ENCODE measurements at places on chromosomes 5 and 9.

DNA sequence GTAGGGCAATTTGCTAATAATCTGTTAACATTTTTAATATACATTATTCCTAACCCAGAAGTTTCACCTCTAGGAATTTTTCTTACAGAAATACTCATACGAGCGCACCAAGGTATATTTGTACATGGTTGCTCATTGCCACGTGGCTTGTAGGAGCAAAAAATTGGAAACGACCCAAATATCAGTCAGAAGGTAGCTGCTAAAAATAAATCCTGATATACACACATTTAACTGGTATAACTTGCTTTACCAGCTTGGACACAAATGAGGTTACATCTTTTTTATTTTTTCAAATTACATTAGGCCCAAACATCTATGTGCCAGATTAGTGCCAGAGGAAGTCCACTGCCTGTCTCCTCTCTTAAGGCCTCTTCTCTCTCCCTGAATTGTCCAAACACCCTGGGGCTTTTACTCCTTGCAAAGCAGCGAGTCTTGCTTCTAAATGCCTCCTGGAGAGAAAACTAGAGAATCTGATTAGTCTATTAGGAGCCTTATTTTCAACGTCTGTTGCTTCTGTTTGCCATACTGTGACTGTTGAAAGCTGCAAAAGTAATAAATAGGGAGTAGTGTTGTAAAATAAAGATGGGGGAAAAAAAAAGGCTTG is 92.0 kb upstream of the SSBP2 start:
- DNase-seq: no peak

- no peak for DNase-seq
Observed at GRCh38 chr9:99497641-99498040, 275.6 kb downstream of the SEC61B start.

DNA sequence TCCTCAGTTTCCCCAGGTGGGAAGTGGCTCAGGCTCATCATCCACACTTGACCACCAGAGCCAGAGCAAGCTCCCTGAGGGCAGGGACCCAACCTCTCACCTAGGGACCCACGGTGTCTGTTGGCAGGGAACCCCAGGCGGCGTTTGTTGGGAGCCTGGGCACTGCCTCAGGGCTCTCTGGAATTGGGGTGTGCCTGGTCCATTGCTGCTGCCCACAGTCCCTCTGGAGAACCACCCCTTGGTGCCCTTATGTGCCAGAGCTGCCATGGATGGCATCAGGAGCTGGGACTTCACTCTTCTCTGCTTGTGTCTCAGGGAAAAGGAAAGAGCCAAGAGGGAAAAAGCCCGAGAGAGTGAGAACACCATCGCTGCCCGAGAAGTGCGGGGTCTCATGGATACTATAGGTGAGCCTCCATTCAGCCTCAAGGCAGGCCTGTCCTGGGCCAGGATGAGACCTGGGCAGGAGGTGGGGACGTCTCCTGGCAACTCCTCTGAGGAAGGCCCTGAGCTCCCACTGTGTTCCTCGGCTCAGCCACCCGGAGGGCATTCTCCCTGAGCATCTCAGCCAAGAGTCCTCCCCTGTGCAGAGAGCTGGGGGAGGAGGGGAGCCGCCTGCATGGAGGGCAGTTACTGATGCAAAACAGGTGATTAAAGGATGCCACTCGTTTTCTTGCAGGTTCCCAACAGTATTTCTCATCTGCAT is 4.5 kb downstream of the CCDC180 start:
- DNase-seq: no peak

- no peak for DNase-seq
Observed at GRCh38 chr9:93187047-93187446, 3.1 kb downstream of the WNK2 start.

DNA sequence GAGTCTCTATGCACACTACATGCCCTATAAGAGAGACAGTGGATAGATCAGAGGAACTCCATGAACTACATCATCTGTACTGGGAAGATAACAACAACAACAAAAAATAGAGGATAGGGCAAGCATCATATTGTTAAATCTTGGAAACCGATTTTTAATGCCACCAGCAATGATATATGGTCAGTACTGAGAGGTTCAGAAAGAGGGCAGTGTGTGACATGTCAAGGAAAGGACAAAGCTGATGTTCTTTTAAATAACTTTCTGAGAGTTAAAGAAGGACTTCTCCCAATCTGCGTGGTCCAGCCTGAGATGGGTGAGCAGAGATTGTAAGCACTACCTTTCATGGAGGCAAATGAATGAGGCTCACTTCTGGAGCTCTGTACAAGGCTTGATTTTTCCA is 62.0 kb upstream of the PHF24 start:
- DNase-seq: no peak

GRCh38 chr9:31412081-31412480 is 972.4 kb upstream of the ACO1 start:
- DNase-seq: no peak

DNA sequence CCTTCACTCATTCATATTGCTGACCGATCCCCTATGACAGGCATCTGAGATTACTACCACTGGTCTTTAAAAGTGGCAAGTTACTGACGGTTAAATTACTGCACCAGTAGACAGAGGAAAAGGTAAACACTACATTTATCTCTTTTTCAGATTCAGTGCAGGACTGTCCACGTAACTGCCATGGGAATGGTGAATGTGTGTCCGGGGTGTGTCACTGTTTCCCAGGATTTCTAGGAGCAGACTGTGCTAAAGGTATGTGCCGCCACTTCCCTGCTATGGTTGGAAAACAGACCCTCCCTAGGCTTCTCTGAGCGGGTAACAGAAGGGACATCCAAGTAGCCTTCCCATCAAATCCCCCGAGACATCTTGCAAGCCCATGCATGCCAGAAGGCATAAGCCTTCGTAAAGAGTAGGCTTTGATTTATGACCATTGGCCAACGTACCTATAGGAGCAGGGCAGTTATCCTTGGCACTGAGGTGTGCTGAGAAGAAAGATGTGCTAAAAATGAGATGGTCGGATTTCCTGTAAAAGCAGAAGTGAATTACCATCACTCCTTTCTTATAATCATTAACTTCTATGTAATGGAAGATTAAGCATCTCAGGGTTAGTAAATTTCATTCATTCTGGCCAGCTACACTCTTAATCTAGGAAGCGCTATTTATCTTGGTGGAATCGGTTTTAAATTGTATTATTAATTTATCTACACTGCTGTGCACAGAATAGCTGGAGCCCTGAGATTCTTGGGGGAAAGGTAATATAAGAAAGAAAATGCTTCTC is 193.4 kb upstream of the WWC1 start:
- DNase-seq: no peak

DNA sequence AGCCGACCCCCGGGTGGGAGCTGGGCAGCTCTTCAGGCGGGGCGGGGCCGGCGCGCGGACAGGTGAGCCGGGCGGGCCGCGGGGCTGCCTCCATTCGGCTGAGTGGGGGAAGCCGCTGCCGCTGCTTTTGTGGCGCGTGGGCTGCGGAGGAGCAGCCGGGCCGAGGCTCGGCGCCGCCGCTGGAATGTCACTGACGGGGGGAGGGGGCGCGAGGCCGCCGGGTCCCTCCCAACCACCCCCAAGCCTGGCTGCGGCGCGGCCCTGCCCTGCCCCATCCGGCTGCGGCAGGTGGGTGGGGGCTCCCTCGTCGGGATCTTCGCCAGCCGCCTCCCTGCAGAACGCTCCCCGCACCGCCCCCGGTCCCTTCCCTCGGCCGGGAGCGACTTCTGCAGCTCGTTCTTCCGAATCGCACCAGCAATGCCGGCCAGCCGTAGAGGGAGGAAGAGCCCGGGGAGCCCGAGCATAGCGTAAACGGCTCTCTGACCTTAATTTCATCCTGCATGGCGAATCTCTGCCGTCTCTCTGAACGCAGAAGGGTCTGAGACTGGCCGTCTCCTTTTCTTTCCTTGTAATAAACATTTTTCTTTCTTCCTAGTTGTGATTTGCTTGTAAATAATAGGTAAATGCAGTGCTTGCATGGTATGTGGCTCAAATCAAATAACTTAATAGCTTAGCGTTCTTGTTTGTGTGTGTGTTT is 505 bp downstream of the SPTAN1 start:
- no peak for DNase-seq

- no peak for DNase-seq
Observed at GRCh38 chr5:181084621-181085195, 44.6 kb downstream of the BTNL9 start.

DNA sequence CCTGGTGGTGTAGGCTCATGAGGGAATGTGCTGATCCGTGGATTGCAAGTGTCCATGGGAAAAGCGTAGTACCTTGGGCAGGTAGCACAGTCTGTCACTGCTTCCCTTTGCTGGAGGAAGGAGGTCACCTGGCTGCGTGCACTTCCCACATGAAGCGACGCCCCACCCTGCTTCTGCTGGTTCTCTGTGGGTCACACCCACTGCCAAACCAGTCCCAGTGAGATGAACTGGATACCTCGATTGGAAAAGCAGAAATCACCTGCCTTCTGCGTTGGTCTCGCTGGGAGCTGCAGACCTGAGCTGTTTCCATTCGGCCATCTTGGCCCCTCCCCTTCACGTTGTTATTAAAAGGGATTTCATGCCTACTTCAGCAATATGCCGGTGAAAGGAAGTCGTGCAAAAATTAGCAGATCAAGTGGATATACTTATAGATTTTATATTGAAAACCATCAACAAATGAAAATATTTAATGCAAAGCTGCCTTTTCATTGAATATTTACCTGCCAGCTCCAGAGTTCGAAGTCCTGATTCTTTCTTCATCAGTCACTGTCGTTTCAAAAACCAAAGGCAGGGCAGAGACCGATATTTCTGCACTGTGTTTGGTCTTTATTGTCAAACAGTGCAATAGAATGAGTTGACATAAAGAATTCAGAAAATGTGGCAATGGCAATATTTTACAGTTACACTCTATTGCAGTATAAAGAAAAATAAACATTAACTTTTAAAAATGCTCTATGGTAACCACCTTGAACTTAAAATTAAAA is 123.2 kb downstream of the JAKMIP2 start:
- DNase-seq: no peak

- no peak for DNase-seq
Observed at GRCh38 chr5:160152901-160153300, 33.7 kb upstream of the PWWP2A start.

GRCh38 chr9:33051144-33051543 is 25.3 kb downstream of the SMU1 start:
- no peak for DNase-seq

- DNase-seq: no peak
Observed at GRCh38 chr9:76717613-76718012, 46.6 kb upstream of the PCA3 start.

DNA sequence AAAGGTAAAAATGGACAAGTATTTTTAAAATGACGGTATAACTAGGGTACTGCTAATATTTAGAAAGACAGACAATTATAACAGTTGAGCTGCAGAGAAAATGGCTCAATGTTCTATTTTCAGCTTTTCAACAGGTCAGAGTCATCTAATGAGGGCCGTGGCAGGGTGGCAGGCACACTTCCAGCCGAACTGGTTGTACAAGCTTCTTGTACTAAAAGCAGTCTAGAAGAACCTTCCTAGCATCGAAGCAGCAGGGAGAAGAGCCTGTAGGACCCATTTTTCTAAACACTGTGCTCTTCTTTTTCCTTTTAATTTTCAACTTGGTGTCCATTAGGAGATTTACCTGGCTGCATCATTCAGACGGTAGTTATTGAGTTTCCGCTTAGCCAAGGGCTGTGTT is 85.6 kb downstream of the SLC28A3 start:
- DNase-seq: no peak

DNA sequence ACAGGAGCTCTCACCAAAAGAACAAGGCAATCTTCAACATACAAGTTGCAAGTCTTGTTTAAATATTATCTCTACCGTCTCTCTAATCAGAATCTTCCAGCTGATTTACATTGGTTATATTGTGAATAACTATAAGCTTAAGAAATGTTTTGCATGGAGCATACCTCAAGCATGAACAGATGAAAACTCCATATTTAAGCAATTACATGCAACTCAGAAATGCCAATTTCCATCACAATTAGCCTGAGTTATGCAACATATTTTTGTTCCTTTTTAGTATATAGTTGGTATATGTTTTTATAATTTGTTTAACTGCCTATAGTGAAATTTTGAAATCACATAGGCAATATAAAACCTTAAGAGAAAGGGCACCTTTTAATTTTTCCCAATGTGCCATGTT is 142.5 kb downstream of the DENND1A start:
- DNase-seq: no peak

DNA sequence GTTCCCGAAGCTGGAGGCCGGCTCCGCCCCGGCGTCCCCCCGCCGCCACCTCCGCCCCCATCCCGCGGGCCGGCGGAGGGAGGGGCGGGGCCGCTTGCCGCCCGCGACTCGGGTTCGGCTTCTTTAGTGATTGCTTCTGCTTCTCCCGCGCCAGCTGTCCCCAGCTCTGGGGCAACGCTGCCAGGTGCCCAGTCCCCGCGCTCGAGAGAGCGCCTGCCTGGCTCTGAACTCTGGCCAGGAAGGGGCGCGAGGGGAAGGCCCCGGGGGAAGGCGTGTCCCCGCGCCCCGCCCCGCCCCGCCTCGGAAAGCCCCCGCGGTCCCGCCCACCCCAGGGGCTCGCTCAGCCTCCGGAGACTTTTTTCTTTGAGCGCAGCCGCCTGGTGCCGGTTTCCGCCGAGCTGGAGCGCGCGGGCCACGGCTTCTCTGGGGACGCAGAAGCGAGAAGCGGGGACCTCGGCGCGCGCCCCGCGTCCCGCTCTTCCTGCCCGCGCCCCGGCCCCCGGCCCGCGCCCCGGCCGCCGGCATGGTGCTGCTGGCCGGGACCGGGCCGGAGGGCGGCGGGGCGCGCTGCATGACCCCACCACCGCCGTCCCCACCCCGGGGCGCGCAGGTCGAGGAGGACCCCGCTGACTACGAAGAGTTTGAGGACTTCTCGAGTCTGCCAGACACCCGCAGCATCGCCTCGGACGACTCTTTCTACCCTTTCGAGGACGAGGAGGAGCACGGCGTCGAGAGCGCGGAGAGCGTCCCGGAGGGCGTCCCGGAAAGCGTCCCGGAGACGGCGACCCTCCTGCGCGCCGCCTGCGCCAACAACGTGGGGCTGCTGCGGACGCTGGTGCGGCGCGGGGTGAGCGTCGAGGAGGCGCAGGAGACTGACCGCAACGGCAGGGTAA is at the start of gene ANKRD33B:
Gene ANKRD33B, plus strand, starts transcription at position 126 of the 893 bp plus-strand sequence. Its CDS starts 398 bp downstream, at position 524.
- no peak for DNase-seq

DNA sequence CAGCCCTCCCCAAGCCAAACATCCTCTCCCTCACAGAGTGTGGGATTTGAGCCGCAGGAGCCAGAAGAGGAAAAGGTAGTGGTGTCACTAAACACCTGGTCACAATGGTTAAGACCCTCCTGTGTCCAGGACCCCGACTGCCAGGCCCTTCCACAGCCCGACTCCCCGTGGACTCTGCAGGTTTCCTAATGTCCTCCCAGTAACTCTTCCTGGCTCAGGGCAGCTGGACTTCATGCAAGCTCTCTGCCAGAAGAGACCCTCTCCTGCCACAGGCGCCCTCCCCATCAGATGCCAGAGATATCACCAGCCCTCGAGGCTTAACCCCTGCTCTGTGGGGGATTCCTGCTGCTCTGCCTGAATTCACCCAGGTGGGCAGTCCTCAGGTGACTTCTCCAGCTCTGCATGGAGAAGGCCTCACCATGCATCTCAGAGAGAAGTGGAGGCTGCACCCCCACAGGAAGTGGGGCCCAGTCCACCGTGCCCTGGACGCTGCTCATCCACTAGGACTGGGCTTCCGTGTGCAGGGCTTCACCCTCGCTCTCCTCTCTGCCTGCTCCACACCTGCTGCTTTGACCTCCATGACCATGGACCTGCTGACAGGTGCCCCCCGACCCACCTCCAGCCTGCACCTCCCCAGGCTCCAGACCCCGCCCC is 111.2 kb downstream of the ADAMTS2 start:
- no peak for DNase-seq

GRCh38 chr9:73689051-73689870 is 537.6 kb downstream of the ANXA1 start:
- DNase-seq: no peak

GRCh38 chr5:91187032-91187431 is 196.1 kb downstream of the ARRDC3 start:
- no peak for DNase-seq

All from SK-N-MC (cell line).